ENCODE measurements at places on chromosomes 4 and X.
A peak's percentile ranks its signal among the peaks of the same experiment; 100 is the strongest.

- peak; percentile 74 for DNase-seq
Measured at GRCh38 chr4:120071192-120071795, 4.6 kb upstream of the MAD2L1 start.

DNA sequence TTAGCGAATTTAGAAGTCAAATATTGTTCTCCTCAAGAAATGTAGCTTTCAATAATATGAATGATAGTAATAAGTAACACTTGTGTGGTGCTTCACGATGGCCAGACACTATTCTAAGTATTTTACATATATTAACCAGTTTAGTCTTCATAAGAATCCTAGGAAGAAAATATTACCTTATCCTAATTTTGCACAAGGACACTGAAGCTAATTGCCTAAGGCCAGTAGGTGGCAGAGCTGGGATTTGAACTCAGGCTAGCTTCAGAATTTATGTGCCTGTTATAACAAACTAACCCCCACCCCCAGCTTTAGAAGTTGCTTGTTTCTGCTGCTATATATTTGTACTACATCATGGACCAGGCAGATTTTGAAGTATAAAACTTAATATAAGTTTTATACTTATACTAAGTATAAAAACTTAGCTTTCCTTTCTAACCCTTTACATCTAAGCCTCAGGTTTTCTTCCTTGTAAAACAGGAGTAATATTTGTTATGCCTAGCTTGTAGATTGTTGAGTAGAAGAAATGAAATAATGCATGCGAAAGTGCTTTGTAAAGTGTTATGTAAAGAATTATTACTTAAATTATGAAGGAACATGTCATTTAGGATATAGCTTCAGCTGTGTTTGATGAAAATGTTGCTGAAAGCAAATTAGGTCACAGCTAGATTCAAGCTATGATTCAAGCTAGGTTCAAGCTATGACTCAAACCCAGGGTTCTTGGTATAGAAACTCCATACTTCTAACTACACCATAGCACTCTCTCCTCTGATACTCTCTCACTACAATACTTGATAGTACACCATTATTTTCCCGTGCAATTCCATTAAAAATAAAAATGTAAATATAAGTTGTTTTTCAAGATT lies 4.2 kb upstream of the CDS1 start:
- peak; percentile 48 for DNase-seq

DNA sequence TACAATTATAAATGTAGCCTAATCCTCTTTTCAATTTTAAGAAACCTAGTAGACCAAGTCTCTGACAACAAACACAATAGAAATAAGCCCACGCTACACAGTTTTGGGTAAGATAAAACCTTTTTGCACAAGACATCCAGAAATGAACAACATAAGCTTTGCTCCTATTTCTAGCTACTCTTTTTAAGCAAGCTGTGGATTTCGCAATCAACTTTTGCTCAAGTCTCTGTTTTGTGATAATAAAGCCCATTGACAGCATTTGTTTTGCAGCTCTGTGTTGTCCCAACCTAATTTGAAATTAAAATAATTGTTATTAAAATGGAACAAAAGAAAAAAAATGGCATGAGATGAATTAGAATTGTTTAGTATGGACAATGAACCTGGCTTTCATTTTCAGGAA lies 287.9 kb upstream of the PUDP start:
- peak; percentile 8 for DNase-seq

- DNase-seq, result no peak
Measured at GRCh38 chrX:23766650-23767551, 16.1 kb upstream of the SAT1 start.

DNA sequence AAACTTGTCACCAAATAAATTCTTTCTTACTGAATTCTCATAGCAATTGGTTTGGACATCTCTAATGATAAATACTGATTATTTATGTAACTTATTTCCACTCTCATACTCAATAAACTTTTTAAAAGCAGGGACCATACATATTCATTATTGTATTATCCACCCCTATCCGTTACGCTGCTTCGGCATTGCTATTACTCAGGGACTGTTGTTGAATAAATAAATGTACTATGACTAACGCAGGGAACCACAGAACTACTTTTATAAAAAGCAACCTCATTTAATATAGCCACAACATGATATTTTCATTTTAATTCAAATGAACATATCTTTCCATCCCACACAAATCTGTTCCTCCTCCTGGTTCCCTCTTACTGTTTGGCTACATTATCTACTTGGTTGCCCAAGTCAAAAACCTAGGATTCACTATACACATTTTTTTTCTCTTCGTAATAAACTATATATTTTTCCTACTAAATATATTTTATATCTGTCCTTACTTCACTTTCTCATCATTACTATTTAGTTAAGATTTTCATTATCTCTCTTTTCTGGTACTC lies 14.9 kb upstream of the ANKRD50 start:
- no peak for DNase-seq

DNA sequence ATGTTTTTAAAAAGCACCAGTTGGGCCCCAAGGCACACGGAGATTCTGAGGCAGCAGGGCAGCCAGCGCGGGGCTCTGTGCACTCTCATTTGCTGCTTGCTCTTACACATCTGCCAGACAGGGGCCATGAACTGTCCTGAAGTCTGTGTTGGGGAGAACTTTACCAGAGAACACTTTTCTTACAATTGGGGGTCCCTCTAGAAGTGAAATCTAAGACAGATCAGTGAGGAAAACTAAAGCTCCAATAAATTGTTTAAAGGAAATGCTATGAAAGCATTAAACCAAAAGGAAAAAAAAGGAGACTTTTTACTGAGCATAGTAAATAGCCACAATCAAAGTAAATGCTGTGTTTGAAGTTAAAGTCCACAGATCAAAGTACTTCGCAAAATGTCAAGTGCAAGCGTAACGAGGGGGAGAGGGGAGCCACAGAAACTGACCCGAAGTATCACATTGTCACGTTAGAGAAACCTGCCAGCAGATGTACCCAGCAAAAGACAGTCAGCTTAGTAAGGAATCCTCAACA lies 37.8 kb downstream of the SORBS2 start:
- no peak for DNase-seq

GRCh38 chrX:1813809-1814208 lies 198.9 kb downstream of the ASMT start:
- no peak for DNase-seq

DNA sequence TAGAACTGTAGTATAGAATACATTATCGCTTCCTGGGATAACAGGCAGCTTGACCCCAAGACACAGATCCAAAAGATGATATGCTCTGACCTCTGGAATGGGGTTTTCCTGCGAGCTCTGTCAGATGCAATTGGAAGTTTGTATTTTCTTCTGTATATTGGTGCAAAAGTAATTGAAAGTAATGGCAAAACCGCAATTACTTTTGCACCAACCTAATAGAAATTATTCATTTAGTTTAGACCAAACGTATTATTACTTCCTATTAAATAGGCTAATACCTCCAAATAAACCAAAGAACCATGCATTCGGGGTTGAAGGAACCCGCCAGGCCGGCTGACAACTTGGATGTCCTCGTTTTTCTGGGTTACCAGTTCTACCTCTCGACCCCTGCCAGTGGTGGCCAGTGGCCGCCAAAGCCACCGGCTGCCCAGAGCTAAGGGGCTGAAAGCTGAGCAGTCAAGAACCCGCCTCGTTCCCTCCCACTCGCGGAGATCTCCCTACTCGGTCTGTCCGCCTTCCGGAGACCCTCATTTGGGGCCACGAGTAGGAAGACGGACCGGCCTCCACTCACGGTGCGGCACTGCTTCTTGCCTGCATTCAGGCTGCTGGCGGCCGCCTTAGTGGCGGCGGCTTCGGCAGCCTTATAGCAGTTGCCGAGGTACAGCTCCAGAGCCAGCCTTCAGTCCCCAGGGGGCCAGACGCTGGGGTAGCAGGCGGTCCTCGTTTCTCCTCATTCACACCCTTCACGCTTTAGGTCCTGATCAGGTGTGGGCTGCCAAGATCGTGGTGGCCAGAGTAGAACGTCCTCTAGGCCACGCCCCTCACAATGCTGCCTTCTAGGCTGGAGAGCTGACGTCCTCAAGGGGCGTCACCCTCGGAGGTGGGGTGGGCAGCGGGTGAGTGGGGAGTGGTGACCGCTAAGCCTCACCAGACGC lies 121.9 kb downstream of the RBMX2 start:
- peak; percentile 8 for DNase-seq

GRCh38 chr4:168585168-168586091 lies 88.6 kb downstream of the PALLD start:
- DNase-seq, result peak; percentile 78

DNA sequence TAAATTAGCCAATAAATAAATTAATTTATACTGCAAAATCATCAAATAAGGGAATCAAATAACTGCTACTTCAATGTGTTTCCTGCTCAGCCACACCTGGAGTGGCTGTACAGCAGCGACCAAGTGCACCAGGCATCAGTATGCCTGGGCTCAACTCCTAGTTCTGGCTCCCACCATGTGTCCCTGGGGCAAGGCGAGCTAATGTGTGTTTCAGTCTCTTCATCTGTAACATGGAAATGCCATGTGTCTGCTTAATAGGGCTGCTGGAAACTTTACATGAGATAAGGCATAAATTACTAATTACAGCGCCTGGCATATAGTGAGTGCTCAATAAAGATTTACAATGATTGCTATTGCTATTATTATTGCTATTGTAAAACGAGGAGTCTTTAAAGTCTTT lies 109.1 kb upstream of the PDLIM3 start:
- no peak for DNase-seq

DNA sequence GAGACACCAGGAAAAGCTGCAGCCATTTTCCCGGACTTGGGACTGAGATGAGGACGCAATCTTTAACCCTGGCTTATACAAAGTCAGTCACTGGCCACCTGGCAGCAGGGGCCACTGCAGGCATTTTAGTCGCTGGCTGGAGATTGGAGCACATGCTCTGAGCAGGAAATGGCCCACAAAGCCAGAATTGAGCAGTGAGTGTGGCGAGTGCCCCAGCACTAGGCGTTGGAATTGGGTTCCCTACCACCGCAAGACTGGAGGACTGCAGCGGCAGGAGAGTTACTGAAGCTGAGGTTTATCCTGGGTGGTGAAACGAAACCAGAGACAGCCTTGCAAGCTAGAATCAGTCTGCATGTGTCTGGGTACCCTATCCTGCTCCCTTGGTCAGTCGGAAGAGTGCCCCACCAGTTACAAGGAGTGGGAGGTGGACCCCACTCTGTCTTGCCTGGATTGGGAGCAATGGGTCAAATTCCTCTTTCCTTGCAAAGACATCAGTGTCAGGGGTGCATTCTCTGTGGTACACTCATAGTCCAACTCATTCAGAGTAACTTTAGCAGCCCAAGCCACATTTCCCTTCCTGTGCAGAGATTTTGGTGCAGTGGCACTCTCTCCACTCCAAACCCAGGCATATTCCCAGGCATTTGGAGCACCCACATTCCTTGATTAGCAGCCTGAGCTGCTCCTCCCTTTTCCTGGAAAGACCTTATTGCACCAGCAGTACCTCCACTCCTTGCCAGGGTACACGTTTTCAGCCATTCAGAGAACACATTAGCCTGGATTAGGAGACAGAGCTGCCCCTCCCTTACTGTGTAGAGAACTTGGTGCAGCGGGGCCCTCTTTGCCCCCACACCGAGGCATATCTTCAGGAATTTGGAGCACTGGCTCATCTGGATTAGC lies 36.7 kb upstream of the PLK4 start:
- DNase-seq, result no peak

DNA sequence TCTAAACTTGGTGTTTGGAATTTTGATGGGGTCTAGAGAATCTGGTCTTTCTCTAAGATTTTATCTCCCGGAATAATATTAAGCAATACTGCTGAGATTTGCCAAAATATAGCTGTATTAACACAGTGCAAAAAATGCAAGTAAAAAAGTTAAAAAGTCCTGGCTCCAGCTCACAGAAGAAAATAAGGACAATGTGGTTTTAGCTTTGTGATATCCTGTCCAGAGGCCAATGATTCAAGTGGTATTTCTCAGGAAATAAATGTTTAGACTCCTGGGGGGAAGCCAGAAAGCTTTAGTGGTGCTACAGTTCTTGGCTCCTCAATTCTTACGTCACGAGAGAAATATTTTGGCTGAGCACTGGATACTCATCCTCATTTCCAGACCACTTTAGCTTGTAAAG lies 40.9 kb upstream of the IL13RA2 start:
- peak; percentile 95 for DNase-seq

- DNase-seq, result peak; percentile 69
Measured at GRCh38 chr4:156799121-156799589, 172.4 kb downstream of the PDGFC start.

- peak; percentile 42 for DNase-seq
Measured at GRCh38 chr4:67886281-67886680, 2.5 kb upstream of the TMPRSS11D start.

DNA sequence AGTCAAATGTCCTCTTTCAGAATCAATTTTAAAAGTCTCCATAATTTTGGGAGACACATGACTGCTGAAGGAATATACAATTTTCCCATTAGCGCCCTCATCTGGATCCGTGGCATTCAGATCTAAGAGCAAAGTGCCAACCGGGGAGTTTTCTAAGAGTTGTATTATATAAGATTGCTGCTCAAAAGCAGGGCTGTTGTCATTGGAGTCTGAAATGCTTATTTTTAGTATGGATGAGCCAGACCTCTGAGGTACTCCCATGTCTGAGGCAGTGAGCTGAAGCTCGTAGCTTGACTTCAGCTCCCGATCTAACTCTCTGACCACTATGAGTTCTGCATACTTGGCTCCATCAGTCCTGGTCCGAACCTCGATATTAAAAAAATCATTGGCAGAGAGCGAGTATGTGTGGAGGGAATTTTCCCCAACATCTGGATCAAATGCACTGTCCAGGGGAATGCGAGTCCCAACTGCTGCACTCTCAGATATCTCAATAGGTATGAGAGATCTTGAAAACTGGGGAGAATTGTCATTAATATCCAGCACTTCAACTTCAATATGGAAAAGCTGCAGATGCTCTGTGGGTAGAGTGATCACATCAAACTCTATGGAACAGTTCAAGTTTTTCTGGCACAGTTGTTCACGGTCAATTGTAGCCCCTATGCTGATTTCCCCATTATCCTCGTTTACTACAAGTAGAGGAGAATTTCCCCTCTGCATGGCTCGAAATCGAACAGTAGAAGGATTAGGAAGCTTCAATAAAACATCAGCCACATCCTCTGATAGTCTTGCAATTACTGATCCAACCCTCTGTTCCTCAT lies 917 bp downstream of the PCDH18 start:
- peak; percentile 71 for DNase-seq

GRCh38 chrX:107552930-107553329 lies 75.4 kb upstream of the PRPS1 start:
- DNase-seq, result peak; percentile 40

- DNase-seq, result peak; percentile 47
Measured at GRCh38 chr4:103011378-103012025, 8.0 kb downstream of the SLC9B1 start.

DNA sequence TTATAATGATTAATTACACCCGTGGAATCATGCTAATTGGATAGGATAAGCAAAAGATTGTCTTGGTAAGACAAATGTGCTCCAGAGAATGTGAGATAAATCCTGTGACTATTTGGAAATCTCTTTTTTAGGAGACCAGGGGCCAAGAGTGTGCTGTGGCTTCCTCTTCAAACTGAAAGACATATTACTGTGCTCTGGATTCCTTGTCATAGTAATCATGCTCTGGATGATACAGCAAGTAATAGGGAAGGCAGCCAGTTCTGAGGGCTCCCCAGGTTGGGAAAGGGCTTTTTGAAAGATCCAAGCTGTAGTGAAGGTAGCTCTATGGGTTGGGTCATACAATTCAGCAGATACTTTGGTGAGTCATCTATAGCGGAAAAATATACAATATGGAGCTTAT lies 600.5 kb downstream of the PCDH18 start:
- no peak for DNase-seq

Measured in EH (cell line).